NCI-H187 treated with DMSO at 0.1 percent for 48 hours (cell line): ENCODE measurements at places on chromosomes 11 and 22.

- DNase-seq = peak; percentile 75
Observed at GRCh38 chr11:62705880-62706849, 1.1 kb downstream of the BSCL2 start.

GRCh38 chr22:37848587-37849088 lies 581 bp upstream of the EIF3L start:
- DNase-seq = no peak

GRCh38 chr22:42291287-42291686 lies 20.8 kb upstream of the TCF20 start:
- DNase-seq = no peak

GRCh38 chr11:45100339-45100738 lies 46.1 kb upstream of the PRDM11 start:
- DNase-seq = no peak

DNA sequence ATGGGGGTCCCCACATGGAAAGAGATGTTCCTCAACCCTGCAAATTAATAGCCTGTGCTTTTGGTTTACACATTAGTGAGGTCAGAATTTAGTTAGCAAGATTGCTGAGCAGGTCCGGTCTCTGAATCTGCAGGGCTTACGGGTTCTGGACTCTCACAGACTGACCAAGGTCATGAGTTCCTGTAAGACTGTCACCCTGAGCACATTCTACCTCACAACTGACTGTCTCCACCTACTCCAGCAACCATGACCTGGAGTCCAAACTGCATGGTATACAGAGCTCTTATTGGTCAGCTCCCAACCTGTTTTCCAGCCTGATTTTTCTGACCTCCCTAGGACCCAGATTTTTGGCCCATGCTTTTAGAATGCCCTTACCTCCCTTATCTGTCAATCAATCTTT lies 28.2 kb downstream of the DKK3 start:
- no peak for DNase-seq

DNA sequence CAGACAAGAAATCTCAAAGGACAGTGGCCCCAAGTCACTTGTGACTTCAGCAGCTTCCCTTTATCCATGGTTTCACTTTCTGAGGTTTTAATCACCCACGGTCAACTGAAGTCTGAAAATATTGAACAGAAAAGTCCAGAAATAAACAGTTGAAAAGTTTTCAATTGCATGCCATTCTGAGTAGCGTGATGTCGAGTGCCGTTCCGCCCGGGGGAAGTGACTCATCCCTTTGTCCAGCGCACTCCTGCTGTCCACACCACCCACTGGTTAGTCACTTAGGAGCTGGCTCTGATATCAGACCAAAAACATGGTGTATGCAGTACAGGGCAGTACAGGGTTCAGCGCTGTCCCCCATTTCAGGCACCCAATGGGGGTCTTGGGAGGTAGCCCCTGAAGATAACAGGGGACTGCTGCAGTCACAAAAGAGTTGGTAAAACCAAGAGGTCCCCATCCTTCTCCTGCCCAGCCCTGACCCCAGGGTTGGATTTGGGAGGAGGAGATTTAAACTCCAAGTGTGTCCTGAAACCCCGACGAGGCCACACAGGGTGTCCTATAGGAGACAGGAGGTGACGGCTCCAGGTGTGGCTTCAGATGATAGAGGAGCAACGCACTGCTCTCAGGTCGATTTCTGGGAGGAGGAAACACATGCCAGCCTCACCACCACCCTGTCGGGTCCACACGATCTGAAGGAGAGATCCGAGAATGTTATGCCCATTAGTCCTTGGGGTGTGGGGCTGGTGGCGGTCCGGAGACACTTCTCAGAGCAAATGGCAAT lies 390.1 kb downstream of the CTTN start:
- DNase-seq = no peak

GRCh38 chr11:68481579-68482240 lies 21.2 kb downstream of the PPP6R3 start:
- no peak for DNase-seq

GRCh38 chr11:44575288-44575672 lies 9.8 kb downstream of the CD82 start:
- DNase-seq = no peak

DNA sequence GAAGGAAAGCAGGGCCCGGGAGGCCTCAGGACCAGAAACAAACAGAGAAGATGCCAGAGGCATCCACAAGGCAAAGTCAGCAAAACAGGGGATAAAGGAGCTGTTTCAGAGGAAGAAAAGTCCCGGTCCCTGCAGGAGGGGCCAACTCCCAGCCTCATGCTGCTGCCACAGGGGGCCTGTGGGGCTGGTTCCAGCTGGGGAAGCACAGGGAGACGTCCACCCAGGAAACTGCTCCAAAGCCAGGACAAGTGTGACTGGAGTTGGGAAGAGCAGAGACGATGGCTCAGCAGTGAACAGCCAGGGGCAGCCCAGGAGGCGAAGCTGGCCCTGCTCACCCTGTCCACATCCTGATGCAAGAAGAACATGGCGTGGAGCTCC lies 454.4 kb downstream of the BRD1 start:
- no peak for DNase-seq

DNA sequence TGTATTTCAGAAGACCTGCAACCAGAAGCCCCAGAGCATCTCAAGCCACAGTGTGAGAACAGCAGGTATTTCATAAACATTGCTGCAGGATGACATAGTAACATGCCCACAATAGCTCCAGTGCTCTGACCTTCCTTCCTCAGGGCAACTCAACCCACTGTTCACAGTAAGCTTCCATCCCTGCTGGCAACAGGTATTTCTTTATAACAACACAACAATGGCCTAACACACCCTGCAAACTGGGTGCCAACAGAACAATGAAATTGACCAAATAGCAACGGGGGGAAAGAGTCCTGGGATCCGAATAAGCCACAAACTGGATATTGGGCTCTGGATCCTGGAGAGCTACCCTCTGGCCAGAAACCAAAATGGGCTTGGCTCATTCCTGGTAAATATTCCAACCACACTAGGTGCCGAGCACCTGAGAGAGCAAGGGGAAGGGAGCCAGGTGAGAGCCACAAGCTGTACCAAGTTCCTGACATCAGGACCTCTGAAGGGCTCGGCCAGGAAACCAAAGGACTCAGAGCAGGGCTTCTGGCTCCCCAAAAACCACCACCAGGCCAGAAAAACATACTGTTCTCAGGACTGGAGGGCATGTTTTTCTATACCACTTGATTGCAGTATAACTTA lies 99.5 kb downstream of the MICAL3 start:
- no peak for DNase-seq

DNA sequence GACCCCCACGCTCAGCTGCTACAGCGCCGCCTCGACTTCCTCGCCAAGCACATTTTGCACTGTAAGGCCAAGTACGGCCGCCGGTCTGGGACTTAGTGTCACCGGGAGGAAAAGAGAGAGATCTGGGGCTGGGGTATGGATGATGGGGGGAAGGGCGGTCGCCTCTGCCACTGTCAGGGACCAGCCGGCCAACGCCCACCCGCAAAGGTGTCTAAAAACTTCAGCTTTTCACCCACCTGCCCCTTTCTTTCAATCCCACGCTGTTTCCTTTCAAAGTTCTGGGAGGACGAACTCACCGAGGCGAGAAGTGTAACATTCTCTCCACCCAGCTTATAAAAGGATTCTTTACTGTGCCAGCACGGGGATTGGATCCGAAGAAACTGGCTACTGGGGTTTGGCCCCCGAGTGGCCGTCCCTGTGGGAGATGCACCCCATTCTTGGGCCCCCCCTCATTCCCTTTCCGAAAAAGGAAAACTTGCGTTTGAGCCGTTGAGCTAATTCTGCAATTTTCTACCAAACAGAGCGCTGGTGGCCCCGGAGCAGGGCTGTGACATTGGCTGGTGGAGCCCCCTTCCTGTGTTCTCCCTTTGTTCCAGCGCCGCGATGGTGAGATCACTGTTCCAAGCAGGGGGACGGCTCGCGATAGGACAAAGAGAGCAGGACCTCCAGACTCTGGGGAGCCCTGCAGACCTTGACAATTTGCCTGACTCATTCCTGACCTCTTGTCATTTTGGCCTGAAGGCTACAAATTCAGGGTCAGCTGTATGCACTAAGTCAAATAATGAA lies 1.8 kb downstream of the FJX1 start:
- DNase-seq = no peak

- DNase-seq = no peak
Observed at GRCh38 chr11:855330-855674, 12.7 kb downstream of the TSPAN4 start.

DNA sequence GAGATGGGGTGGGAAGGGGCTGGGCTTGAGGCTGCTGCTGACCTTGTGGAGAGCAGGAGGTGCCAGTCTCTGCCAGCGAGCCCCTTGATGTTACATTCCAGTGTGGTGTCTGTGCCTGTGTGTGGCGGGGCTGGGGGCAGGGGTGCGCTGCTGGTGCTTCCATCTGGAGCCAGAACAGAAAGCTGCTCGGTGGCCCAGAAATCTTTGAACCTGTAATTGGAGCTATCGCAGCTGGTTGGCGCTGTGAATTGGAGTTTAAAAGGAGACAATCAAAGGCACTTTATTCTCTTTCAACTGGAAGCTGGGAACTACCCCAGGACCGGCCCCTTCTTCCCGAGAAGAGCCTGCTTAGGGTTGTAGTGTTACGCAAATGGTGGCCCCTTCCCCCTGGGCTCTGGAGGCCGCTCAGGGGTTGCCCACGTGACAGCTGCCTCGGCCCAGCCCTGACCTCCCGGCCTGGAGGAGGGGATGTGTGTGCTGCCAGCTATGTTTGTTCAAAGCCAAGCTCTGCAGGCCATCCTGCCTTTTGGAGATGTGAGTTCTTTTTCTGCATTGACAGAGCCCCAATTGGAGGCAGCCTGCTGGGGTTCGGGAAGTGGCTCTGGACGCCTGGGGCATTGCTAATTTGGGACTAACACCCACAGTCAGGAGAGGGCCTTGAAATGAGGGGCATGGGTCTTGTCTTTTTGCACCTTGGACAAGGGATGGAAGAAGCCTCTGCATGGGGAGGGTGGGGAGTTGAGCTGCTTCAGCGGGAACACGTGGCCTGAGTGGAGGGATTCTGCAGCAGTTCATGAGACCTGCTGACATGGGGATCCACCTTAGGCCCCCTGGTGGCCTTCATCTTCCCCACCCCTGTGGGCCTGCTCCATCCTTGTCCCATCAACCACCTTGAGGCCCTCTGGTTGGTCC lies 14.0 kb upstream of the ARSA start:
- DNase-seq = no peak

DNA sequence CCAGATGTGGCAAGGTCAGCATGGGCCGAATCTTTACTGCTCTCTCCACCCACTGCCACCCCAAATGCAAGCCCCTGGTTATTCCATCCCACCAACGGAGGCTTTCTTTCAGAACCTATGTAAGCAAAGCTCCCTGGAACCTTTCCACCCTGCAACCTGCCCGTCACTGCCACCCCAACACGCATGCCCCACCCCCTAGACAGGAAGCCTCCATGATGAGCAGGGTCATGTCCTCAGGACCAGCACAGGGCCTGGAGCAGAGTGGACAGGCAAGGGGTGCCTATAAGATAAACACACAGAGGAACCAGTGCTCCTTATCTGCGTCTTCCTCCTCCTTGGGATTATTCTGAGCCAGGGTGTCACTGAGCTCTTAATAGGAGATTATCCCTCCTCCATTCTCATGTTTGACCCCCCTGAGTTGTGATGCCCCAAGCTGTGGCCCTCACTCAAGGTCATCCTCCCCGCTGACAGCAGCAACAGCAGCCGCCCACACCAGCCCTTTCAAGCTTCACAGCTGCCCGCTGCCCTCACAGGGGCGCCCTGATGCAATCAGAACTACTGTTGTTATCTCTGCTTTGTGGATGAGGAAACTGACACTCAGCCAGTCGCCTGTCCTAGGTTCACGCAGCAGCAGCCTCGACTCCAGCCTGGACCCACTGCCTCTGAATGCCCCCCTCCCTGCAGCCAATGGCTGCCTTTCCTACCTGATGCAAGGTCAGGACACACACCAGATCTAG lies 647.3 kb downstream of the TBC1D22A start:
- no peak for DNase-seq

DNA sequence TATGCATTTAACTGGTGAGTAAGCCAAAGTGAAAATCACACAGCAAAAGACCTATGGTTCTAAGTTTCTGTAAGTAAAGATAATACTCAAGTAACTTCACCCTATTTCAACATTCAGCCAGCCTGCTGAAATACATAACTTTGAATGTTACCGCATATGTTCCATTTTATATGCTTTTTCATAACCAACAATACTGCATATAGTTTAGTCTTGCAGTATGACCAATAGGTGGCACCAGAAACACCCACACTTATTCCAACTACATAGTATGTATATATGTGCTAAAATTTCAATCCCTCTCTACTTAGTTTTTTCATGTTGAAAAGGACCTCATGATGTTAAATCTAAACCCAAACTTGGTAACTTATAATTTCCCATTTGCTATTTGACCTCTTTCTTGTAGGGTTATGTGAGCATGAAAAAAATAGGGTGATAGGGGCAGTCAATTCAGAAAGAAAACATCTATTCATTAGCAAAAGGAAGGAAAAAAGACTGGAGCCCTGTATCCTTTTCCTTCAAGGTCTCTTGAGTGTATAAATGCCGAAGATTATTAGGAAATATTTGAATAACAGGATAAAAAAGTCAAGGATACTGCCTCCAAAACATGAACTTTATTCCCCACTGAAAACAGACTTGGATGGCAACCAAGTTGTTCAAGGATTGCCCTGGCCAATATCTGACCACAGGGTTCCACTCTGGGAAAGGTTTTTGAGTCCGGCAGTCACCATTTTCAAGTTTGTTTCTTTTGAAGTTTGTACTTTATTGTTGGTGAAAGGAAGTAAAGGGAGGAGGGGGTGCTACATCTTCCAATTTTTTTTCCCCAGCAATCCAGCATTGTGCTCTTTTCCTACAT lies 23.8 kb upstream of the FZD4 start:
- DNase-seq = peak; percentile 5

GRCh38 chr11:92611157-92611556 lies 358.3 kb upstream of the MTNR1B start:
- no peak for DNase-seq

DNA sequence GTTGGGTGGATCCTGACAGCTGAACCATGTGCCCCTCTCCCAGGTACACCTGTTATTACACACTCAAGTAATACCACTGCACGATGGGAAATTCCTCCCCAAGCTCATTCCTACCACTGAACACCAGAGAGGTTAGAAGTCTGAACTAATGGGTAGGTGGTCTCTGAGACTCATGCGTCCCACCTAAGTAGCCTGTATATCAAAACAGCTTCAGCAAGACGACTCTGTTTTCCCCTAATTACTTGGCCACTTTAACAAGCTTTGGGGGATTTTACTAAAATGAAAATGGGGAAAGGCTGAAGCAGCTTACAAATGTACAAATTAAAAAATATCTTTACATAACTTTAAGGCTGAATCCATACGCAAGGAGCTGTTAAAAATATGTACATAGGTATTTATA lies 29.4 kb downstream of the LGR4 start:
- no peak for DNase-seq

- DNase-seq = peak; percentile 26
Observed at GRCh38 chr11:12765428-12765827, 91.2 kb downstream of the TEAD1 start.

DNA sequence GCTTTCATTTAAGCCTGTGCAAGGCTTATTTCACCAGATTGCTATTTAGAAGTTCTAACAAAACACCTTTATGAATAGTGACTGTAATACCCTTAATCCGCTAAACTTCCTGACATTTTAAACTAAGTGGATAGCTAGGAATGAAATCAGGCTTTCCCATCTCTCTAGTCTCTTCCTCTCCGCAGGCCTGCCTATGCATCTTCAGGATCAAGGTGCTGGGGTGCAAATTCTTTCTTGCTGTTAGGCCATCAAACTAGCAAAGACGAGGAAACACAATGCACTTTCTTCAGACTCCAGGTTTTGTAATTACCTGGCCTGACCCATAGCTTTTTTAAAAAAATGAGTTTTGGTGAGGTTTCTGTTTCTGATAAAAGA lies 149.4 kb downstream of the DBX1 start:
- no peak for DNase-seq
